Gastrocnemius medialis (tissue), 4 donors: ENCODE measurements at places on chromosomes 11 and 22. TPM values are rescaled to one million over a fixed set of nuclear protein-coding genes. Genes with fewer than 3 reads are reported as not detected.

Gene TYR
- not detected for total RNA-seq

Gene MYOD1
- total RNA-seq: 20.6 TPM

Gene UBQLN3
- total RNA-seq: not detected

Gene UBQLNL
- not detected for total RNA-seq

Gene PIWIL4
- 0.70 TPM for total RNA-seq

Gene SERPING1
- 107 TPM for total RNA-seq

Gene OR5D18
- not detected for total RNA-seq

Gene MUC2
- total RNA-seq: 0.90 TPM

Gene FOLR1
- total RNA-seq: not detected

Gene CCDC188
- 0.82 TPM for total RNA-seq

Gene GRM5
- not detected for total RNA-seq

Gene GLYATL1
- not detected for total RNA-seq

Gene SAA4
- total RNA-seq: 2.5 TPM

Gene ANGPTL5
- total RNA-seq: not detected

Gene TUT1
- total RNA-seq: 7.8 TPM

Gene OMP
- not detected for total RNA-seq

Gene CARD18
- not detected for total RNA-seq

Gene NLRP14
- total RNA-seq: not detected

Gene UBASH3B
- 2.9 TPM for total RNA-seq

Gene SAA2
- total RNA-seq: 63.5 TPM

Gene USP28
- total RNA-seq: 141 TPM

Gene MUS81
- total RNA-seq: 33.1 TPM

Gene MALAT1
- total RNA-seq: 1,163 TPM

Gene RASD2
- 1.8 TPM for total RNA-seq

Gene OVCH2
- total RNA-seq: not detected

Gene ADAMTS15
- 1.3 TPM for total RNA-seq

Gene NXPE1
- total RNA-seq: 1.2 TPM

Gene CALCA
- not detected for total RNA-seq

Gene F2
- not detected for total RNA-seq

Gene PARVG
- total RNA-seq: 3.6 TPM
